ENCODE measurements at places on chromosomes 4 and X. TPM values are rescaled to one million over a fixed set of nuclear protein-coding genes. Genes with fewer than 3 reads are reported as not detected.

GRCh38 chr4:185738038-185738552, 73.9 kb downstream of the SORBS2 start:
- no peak overlapping the region for H3K27ac ChIP-seq
- no peaks in the 10 kb centered on the region for H3K27me3 ChIP-seq
- no peaks in the 10 kb centered on the region for H3K36me3 ChIP-seq
- H3K4me3 ChIP-seq, result no peak overlapping the region
- DNase-seq, result no peak

The NONO gene
- total RNA-seq, result 446 TPM

The IGSF1 gene
- total RNA-seq, result not detected

GRCh38 chr4:1939664-1940509, 68.7 kb downstream of the NSD2 start:
- H3K4me3 ChIP-seq, result no peak overlapping the region
- no peak for DNase-seq
- peaks cover 60% of the 10 kb centered on the region for H3K36me3 ChIP-seq
- peaks cover 4% of the 10 kb centered on the region for H3K4me1 ChIP-seq
- H3K27ac ChIP-seq, result no peak overlapping the region
- no peaks in the 10 kb centered on the region for H3K27me3 ChIP-seq

Data from activated CD8-positive, alpha-beta T cell treated with anti-CD3 and anti-CD28 coated beads, Interleukin-2, amount 10 ng/mL, durations not matched to agents 7 days and 5 days (primary cell).